ENCODE measurements at places on chromosomes 1 and 21.

DNA sequence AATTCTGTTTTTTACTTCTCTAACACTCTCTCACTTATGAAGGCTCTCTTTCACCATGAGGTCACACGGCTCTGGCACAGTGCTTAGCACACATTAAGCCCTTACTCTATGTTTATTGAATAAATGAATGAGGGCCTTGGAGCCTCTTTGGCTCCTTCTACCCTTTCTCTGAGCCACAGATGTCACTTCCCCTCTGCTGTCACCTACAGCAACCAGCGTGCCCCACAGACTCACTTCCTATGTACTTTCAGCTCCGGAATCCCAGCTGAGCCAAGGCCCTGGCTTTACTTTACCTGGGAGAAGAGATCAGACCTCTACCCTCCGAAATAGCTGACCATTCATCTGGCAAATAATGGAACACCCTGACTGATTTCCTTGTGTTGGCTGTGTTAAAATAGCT lies 53.7 kb upstream of the HMCN1 start:
- DNase-seq = no peak

DNA sequence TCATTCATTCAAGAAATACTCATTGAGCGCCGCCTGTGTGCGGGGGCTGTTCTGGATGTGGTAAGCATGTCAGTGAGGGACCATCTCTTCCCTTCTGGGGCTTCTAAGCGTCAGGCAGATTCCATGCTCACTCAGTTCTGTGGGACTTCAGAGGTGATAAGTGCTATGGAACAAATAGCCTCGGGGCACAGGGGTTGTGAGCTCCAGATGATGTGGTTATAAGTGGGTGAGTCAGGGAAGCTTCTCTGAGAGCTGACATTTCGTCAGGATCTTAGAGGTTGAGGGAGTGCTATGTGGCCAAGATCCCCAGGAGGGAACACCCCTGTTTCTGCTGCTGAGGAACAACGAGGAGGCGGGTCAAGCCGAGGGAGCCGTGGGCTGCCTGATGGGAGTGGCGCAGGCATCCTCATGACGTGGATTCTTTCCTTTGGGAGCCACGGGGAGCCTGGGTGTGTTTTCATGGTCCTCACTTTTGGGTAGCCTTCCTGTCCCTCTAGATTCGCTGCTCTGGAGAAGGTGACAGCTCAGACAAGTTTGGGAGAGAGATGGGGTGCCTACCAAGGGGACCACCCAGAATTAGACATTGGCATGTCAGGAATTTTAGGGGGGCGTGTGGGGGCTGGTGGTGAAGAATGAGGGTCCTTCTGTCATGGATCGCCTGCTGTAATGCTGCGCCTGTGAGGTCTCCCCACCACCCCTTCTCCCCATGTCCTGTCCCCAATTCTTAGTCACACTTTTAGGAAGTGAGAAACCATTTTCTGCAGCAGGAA lies 38.5 kb downstream of the HUNK start:
- no peak for DNase-seq

GRCh38 chr1:237732657-237733056 lies 158.1 kb downstream of the ZP4 start:
- no peak for DNase-seq

GRCh38 chr1:82567348-82567747 lies 766.6 kb downstream of the ADGRL2 start:
- DNase-seq = no peak

- no peak for DNase-seq
Measured at GRCh38 chr1:212531267-212531666, 77.3 kb upstream of the ATF3 start.

DNA sequence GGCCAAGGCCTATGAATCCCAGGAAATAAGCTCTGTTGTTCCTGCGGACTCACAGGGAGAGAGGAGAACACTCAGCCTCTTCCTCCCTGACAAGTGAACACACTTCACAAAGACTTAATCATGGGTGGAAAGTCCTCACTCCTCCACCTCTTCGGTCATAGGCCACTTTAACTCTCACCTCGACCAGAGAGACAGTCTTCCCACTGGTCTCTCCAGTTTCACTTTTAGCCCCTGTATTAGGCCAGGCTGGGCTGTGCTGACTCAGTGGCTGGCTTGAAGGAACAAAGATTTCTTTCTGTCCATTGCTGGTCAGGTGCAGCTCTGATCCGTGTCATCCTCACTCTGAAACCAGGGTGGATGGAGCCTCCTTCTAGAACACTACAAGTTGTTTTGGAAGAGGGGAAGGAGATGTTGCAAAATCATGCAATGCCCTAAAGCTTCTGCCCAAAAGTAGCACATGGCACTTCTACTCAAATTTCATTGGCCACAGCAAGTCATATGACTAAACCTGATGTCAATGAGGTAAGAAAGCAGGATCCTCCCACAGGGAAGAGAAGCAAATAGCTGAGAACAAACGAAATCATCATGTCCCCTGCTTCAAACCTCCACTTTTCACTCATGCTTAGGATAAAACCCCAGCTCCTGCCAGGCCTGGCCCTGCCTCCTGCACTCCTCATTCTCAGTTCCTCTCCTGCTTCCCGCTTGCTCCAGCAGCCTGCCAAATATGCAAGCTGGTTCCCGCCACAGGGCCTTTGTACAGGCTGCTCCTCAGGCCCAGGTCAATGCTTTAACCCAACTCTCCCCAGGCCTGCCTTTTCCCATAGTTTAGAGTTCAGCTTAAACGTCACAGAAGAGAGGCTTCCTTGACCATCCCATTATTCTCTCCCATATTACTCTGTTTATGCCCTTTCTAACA lies 150.5 kb upstream of the RUNX3 start:
- DNase-seq = no peak

GRCh38 chr1:34057347-34058130 lies 107.5 kb downstream of the CSMD2 start:
- DNase-seq = no peak

DNA sequence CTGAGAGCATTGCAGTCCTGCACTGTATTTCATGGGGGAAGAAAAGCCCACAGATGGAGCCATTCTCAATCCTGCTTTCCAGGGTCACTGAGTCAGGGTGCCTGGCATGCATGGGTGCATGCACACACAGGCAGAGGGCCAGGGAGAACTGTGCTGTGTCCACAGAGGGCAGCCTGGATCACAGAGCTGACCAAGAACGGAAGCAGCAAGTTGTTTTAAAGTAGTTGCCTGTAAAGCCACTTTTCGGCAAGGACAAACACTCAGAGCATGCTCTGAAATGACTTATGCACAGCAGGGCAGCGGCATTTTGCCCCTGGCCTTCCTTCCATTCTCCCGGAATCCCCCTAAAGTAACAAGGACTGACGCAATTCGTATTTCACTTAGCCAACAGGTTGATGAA lies 3.6 kb downstream of the ERG start:
- no peak for DNase-seq

GRCh38 chr1:1438531-1439381 lies 3.3 kb downstream of the VWA1 start:
- no peak for DNase-seq

- DNase-seq = no peak
Measured at GRCh38 chr1:230986976-230987375, 8.1 kb downstream of the ARV1 start.

DNA sequence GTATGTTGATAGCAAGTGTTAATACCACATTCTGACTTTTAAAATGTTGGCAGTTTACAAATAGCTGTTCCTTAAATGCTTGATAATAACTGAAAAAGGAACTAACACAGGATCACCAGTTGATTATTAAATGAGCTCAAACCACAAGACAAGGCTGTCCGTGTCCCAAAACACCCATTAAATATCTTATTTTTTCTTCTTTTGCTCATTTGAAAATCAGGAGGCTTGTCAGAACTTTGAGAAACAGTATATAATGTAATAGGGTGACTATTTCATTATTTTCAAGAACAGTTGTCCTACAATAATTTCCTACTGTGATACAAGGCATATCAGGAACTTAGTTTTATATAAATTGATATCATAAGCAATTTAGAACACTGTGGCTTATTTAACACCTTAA lies 2.7 kb downstream of the CDKN2C start:
- DNase-seq = no peak

GRCh38 chr1:156122519-156123355 lies 8.2 kb downstream of the LMNA start:
- DNase-seq = no peak

DNA sequence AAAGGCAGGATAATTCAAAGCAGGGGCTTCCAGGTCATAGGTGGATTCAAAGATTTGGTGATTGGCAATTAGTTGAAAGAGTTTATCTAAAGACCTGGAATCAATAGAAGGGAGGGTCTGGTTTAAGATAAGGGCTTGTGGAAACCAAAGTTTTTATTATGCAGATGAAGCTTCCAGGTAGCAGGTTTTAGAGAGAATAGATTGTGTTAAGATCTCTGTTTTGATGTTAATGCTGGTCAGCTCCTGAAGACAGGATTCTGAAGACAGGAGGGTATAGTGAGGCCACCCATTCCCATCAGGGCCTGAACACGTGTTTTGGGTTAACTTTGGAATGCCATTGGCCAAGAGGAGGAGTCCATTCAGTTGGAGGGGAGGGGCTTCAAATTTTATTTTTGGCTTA lies 6.1 kb upstream of the PTBP2 start:
- no peak for DNase-seq

DNA sequence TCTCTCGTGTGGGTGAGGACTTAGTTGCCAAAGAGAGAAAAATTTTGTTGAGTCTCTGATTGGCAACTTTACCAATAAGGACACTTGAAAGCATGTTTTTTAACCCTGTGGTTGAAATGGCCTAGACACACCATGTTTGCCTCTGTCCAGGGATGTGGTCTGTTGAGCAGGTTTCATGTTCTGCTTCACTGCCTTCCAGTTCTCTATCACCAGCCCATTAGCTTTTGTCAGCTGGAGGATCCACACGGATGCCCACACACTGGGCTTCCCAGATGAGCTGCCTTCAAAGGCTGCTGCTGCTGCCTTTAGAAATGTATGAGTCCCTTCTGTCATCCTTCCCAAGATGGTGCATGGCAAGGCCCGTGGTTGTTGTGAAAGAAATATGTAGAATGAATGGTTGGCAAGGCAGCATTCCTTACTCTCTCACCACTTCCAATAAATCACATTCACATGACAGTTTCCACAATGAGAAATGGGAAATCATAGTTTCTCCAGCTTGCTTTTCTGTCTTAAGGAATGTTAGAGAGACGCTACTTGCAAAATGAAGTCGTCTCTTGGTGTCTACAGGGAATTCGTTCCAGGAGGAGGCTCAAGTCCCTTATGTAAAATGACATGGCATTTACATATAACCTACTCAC lies 108.2 kb upstream of the SLC35F3 start:
- DNase-seq = no peak

- peak; percentile 7 for DNase-seq
Measured at GRCh38 chr1:35894183-35894582, 11.2 kb downstream of the AGO1 start.

DNA sequence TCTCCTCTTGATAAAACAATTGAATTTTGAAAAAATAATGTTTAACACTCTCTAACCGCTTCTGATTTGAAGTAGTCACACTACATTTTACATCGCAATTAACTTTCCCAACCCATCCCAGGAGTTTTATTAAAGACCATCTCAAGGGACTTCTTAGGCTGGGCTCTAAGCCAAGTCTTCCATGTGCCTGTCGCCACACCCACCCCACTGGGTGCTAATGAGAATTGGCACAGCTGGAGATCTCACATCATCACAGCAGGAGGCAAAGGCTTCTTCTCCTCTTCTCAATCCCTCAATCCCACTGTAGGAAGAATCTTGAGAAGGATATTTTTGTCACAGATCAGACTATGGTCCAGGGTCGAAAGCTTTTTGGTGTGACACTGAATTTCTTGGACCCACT lies 328.9 kb downstream of the NUF2 start:
- DNase-seq = no peak

GRCh38 chr1:229621663-229622062 lies 4.3 kb downstream of the TAF5L start:
- no peak for DNase-seq

DNA sequence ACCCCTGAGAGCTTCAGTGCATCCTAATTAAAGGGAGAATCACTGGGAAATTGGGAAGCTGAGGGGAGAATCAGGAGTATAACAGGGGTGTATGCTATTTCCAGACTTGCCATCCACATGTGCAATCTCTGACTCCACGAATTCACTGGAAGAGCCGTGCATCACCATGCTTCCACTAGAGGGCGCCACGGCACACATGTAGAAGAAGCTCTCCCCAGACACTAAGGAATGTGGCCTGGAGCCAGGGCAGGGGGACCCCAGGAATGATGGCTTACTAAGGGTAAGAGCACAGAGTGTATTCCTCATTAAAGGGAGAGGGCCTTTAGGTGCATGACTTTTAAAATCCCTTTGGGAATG lies 81.5 kb downstream of the ABCA4 start:
- peak; percentile 35 for DNase-seq

DNA sequence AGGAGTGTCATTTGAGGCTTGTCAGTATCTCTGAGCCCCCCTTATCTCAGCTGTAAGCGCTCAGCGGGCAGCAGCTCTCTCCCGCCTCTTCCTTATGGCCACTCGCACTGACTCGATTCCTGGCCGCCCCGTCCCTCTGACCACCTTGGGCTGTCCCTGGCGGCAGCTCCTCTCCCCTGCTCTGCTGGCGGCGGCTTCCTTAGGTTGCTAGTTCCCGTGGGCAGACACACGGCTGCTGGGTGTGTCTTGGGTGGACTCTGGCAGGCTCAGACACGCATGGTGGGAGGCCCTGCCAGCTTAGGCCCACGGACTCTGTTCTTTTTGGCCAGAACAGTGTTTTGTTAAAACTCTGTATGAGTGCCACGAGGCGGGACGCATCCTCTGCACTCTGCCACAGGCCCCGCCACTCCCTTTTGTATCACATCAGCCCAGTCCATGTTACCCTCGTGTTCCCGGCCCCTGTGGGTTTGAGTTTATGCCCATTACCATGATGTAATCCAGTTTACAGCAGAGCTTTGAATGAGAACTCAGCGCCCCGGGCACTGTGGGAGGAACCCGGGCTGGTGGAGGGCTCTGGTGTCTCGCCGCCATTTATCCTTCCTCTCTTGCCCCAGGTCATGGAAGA lies 45.9 kb downstream of the COQ8A start:
- no peak for DNase-seq

DNA sequence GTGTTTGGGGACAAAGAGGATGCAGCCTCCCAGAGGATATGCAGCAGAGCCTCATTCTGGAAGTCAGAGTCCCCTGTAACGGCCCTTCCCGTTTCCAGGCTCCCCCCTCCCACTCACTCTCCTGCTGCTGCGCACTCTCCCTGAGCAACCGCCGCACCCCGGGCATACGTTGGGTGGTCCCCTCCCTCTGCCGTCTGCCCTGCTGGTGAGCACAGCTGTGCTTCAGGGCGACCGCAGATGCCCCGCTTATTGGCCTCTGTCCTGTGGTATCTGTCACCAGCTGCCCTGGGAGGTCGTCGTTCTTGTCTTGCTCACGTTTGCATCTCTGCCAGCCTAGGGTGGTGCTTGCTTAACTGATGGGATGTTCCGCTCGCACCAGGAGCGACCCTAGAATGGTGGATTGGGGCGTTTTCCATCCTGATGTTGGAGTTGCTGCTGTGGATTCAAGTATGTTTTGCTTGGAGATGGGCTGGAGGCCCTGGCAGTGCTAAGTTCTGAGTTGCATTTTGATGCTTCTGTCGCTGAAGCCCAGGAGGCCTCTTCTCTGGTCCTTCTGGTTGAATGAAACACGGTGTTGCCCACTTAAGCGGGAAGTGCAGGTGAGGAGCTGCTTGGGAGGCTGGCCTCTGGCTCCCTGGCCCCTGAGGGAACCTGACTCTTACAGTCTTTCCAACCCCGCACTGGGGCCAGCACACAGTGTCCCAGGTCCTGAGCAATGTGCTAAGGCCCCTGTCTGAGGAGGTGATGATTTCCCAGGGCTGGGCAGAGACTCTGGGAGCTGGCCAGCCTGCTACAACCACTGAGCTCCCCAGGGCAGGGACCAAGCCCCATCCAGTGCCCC lies 3.2 kb downstream of the TMEM201 start:
- no peak for DNase-seq

GRCh38 chr1:204408074-204408507 lies 3.5 kb downstream of the PPP1R15B start:
- peak; percentile 28 for DNase-seq

Data from CD4-positive, alpha-beta T cell treated with Interleukin-15 for 4 hours (primary cell).